Neural progenitor cell (in vitro differentiated cells): ENCODE measurements at places on chromosomes 5 and 9. TPM values are rescaled to one million over a fixed set of nuclear protein-coding genes. Genes with fewer than 3 reads are reported as not detected.

GRCh38 chr5:160088805-160089204 is 30.4 kb downstream of the PWWP2A start:
- H3K4me3 ChIP-seq: no peak overlapping the region
- H3K36me3 ChIP-seq: no peaks in the 10 kb centered on the region
- peaks cover 24% of the 10 kb centered on the region for H3K4me1 ChIP-seq
- no peaks in the 10 kb centered on the region for H3K27me3 ChIP-seq
- H3K27ac ChIP-seq: no peak overlapping the region

SV2C gene
- total RNA-seq: 0.06 and 0.15 TPM in 2 replicates

DNA sequence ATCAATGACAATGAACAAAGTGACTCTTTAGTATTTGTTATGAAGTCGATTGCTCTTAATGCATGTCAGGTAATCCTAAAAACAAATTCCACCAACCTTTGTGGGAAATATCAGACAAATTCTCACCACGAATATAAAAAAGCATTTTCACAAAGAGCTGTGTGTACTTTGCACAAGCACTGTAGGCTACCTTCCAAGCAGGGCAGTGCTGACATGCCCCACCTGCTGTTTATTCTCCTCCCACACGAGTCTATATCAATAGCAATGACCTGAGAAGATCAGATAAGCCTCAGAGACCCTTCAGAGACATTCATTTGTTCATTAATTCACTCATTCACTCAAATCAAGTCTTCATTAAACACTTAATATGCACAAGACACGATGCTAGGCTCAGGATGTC is 469.1 kb downstream of the ZSWIM6 start:
- no peak for DNase-seq
- H3K4me3 ChIP-seq: no peak overlapping the region
- peaks cover 4% of the 10 kb centered on the region for H3K36me3 ChIP-seq
- no peaks in the 10 kb centered on the region for H3K4me1 ChIP-seq
- H3K27me3 ChIP-seq: no peaks in the 10 kb centered on the region

- H3K36me3 ChIP-seq: no peaks in the 10 kb centered on the region
- no peak overlapping the region for H3K27ac ChIP-seq
- H3K4me1 ChIP-seq: peaks cover 18% of the 10 kb centered on the region
- no peak for DNase-seq
- H3K4me3 ChIP-seq: no peak overlapping the region
These were observed 367.7 kb downstream of the PRELID2 start for GRCh38 chr5:145467446-145467845.

EXD3 gene
- 4.7 and 25.1 TPM in 2 replicates for total RNA-seq

DNA sequence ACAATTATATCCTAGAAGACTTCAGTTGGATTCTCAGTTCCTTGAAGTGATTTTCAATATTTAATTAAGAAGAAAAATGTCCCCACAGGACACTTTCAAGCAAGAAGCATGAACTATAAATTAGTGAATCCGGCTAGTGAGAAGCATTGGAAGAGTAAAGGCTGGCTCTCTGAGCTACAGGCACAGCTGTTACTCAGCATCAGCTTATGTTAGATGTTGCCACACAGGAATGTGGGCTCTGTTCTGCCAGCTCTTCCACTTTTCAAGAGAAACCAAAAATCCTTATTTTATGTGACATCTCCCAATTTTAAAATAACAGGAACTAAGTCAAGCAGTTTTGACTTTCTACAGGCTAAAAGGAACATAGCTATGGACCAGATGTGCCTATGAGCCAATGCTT is 14.9 kb downstream of the ZNF474 start:
- H3K4me3 ChIP-seq: no peak overlapping the region
- H3K36me3 ChIP-seq: no peaks in the 10 kb centered on the region
- DNase-seq: no peak
- no peaks in the 10 kb centered on the region for H3K27me3 ChIP-seq

- H3K4me1 ChIP-seq: no peaks in the 10 kb centered on the region
- no peaks in the 10 kb centered on the region for H3K36me3 ChIP-seq
- DNase-seq: no peak
- H3K27ac ChIP-seq: no peak overlapping the region
These were observed 18.1 kb downstream of the GCNT4 start for GRCh38 chr5:75034137-75034739.

DDX4 gene
- 0.09 TPM in 1 of 2 replicates, not detected in the other for total RNA-seq

PAEP gene
- total RNA-seq: not detected in 2 replicates

GRCh38 chr5:2320611-2321010 is 430.9 kb downstream of the IRX2 start:
- no peak overlapping the region for H3K4me3 ChIP-seq
- no peaks in the 10 kb centered on the region for H3K4me1 ChIP-seq
- DNase-seq: no peak
- no peak overlapping the region for H3K27ac ChIP-seq
- H3K36me3 ChIP-seq: no peaks in the 10 kb centered on the region

ARL14EPL gene
- not detected in 2 replicates for total RNA-seq

JAKMIP2 gene
- total RNA-seq: 8.2 TPM in 2 replicates

FGD3 gene
- 0.56 and 0.68 TPM in 2 replicates for total RNA-seq

PCDHGB7 gene
- total RNA-seq: 21.1 and 23.9 TPM in 2 replicates

TMOD1 gene
- 0.15 TPM in 1 of 2 replicates, not detected in the other for total RNA-seq

DNA sequence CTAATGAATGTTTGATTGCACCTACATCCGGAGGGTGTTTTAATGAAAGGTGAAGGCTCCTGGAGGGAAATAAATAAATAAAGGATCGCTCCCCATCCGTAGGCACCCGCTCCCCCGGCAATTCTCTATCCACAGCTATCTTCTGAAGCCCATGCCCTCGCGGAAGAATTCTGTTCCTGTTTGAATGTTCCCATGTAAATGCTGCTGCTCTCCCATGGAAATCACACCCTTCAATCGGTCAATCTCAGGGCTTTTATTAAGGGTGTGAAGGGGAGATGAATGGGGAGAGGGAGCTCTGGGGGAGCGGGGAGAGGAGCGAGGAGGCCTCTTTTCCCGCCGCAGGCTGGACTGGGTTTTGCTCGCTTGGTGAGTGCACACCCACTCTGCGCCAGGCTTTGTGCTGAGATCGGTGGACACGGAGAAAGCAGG is 21.1 kb upstream of the ARAP3 start:
- peaks cover 8% of the 10 kb centered on the region for H3K4me1 ChIP-seq
- no peaks in the 10 kb centered on the region for H3K36me3 ChIP-seq
- peak; percentile 21 for DNase-seq
- no peak overlapping the region for H3K27ac ChIP-seq

ALDH1A1 gene
- not detected in 2 replicates for total RNA-seq

DNA sequence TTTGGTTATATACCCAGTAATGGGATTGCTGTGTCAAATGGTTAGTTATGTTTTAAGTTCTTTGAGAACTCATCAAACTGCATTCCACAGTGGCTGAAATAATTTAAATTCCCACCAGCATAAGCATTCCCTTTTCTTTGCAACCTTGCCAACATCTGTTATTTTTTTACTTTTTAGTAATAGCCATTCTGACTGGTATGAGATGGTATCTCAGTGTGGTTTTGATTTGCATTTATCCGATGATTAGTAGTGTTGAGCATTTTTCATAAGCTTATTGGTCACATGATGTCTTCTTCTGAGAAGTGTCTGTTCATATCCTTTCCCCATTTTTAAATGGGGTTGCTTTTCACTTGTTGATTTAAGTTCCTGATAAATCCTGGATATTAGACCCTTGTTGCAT is 435.7 kb upstream of the RIOK2 start:
- no peak overlapping the region for H3K27ac ChIP-seq
- no peaks in the 10 kb centered on the region for H3K4me1 ChIP-seq
- no peaks in the 10 kb centered on the region for H3K27me3 ChIP-seq

INSYN2B gene
- 0.06 and 0.26 TPM in 2 replicates for total RNA-seq

- no peak overlapping the region for H3K4me3 ChIP-seq
- DNase-seq: no peak
- peaks cover 22% of the 10 kb centered on the region for H3K4me1 ChIP-seq
- no peaks in the 10 kb centered on the region for H3K36me3 ChIP-seq
These were observed 114.2 kb downstream of the EBF1 start for GRCh38 chr5:158985492-158985891.

DNA sequence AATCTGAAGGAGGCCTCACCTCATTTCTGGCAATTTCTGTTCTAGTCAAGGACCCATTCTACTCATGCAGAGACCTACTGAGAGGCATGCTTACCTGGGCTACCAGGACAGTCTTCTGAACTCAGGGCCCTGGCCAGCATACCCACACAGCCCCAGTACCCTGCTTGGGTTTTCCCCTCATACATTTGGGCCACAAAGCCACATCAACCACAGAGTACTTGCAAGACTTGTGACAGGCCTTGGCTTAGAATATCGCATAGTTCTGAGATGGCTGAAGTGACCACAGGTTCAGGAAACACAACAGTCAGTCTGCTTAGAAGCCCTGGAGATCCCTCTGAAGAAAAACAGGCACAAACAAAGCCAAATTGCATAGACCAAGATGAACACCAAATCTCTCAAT is 758.8 kb upstream of the CDH9 start:
- no peak for DNase-seq
- no peaks in the 10 kb centered on the region for H3K27me3 ChIP-seq
- H3K27ac ChIP-seq: no peak overlapping the region
- H3K4me1 ChIP-seq: no peaks in the 10 kb centered on the region
- H3K4me3 ChIP-seq: no peak overlapping the region

MRPS27 gene
- total RNA-seq: 122 and 154 TPM in 2 replicates

PCDHB13 gene
- total RNA-seq: 2.4 and 3.0 TPM in 2 replicates

- no peaks in the 10 kb centered on the region for H3K27me3 ChIP-seq
- no peak overlapping the region for H3K27ac ChIP-seq
- H3K4me1 ChIP-seq: no peaks in the 10 kb centered on the region
- DNase-seq: no peak
- H3K4me3 ChIP-seq: no peak overlapping the region
These were observed 52.3 kb downstream of the CAST start for GRCh38 chr5:96714450-96714849.

RORB gene
- 2.5 and 4.2 TPM in 2 replicates for total RNA-seq

SVEP1 gene
- 0.56 and 0.74 TPM in 2 replicates for total RNA-seq

PCDHGA2 gene
- total RNA-seq: 0.37 and 0.71 TPM in 2 replicates

DNA sequence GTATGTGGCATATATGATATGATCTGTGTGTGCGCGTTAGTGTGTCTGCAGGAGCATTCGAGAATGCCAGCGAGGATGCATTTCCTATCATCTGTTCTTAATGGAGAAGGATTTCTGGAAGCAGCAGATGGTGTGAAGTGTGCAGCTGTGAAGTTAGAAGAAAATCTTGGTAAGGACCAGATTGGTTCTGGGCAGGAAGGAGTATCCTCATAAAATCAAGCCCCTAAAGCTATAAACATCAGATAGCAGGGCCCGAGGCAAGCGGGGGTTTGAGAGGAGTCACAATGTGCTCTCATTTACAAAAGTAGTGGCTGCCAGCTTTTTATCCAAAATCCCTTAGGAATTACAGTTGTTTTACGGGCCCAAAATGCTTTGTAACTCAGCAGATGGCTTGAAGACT is 40.0 kb downstream of the DAPK1 start:
- H3K4me3 ChIP-seq: no peak overlapping the region

DNA sequence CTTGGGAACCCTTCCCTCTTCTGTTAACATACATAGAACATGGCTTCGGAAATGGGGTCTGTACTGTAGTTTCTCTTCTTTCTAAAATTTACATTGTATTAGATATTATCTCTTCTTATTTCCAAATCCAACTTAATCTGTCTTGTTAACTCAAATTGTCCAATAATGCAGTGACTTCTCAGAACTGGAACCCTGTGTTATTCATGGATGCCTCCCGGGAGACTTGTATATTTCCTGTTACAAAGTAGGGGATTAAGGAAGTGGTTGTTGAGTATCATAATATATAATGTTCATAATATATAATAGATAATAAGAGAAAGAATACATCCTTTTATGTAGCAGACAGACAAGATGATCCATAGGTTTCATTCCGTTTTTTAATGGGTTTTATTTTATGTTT is 128.4 kb downstream of the ZSWIM6 start:
- peaks cover 11% of the 10 kb centered on the region for H3K4me1 ChIP-seq
- DNase-seq: no peak
- H3K27ac ChIP-seq: no peak overlapping the region
- H3K27me3 ChIP-seq: no peaks in the 10 kb centered on the region

SHC3 gene
- total RNA-seq: 0.64 and 0.99 TPM in 2 replicates

GRCh38 chr9:113398796-113399195 is 2.3 kb downstream of the ALAD start:
- H3K4me3 ChIP-seq: no peak overlapping the region
- no peak overlapping the region for H3K27ac ChIP-seq
- H3K4me1 ChIP-seq: peaks cover 9% of the 10 kb centered on the region
- H3K36me3 ChIP-seq: no peaks in the 10 kb centered on the region
- DNase-seq: no peak

- no peaks in the 10 kb centered on the region for H3K4me1 ChIP-seq
- H3K4me3 ChIP-seq: no peak overlapping the region
- no peak overlapping the region for H3K27ac ChIP-seq
These were observed 5.3 kb downstream of the MROH2B start for GRCh38 chr5:41065691-41066335.

DNA sequence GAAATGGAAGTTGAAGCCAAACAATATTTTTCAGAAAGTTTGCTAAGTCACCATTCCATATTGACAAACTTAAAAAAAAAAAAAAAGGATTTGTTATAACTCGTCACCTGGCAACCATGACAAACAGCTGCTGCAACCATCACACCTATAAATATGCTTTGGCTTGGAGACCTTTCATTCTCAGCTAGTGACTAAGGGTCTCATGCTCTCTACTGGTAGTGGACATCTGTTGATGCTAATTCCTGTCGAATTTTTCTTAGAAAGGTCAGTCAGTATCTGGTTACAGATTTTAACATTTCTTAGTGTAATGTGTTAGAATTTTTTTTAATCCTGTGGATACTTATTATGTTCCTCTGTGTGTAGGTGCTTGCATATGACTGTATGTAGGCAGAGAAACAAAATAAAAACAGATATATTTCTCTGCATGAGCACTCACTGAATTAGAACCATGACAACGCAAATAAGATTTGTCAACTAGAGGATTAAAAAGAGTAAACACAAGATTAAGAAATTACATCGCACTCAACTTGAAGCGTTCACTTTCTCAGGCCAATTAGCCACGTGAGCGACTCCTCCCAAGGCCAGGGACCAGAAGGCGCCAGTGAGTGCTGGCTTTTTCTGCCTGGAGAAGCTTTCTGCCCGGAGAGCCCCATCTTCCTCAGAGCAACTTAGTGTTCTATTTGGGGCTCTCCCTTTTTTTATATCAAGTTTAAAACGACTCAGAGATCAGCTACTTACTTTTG is 27.0 kb upstream of the ZNF622 start:
- H3K4me3 ChIP-seq: no peak overlapping the region
- no peaks in the 10 kb centered on the region for H3K36me3 ChIP-seq
- no peaks in the 10 kb centered on the region for H3K4me1 ChIP-seq
- H3K27me3 ChIP-seq: no peaks in the 10 kb centered on the region

DNA sequence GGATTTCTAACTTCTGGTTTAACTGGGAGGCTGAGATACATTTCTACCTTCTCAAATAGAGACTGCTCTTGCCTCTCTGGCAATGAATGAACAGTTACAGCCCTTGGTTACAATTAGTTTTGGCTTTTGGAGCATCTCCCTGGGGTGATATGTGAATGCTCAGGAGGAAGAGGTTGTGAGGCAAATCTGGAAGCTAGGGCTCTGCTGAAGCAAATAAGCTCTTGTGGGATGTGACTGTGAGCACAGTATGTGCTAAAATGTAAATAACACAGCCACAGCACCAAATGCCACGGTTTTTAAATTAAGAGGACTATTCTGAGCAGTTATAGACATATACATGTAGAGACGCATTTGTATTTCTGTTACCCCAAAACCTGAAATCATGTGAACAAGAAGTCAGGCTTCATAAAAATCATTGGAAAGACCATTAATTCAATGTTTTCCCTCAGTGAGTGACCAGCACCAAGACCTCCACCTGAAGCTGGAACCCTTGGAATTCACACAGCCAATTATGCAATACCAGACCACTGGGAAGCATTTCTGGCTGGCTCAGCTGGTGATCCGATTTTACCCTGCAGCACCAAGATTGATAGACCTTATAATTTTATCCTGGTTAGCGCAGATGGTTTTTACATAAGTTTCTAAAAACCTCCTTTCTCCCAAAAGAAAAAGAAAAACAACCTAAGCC is 3.0 kb upstream of the SLC44A1 start:
- no peak overlapping the region for H3K27ac ChIP-seq
- H3K4me1 ChIP-seq: peaks cover 35% of the 10 kb centered on the region
- DNase-seq: no peak
- H3K27me3 ChIP-seq: no peaks in the 10 kb centered on the region
- no peaks in the 10 kb centered on the region for H3K36me3 ChIP-seq
